ENCODE measurements at places on chromosomes 13 and 19. TPM values are rescaled to one million over a fixed set of nuclear protein-coding genes. Genes with fewer than 3 reads are reported as not detected.
A peak's percentile ranks its signal among the peaks of the same experiment; 100 is the strongest.

GRCh38 chr13:113383089-113383488, 19.2 kb upstream of the GRTP1 start:
- H3K4me3 ChIP-seq = no peak overlapping the region
- H3K4me1 ChIP-seq = peaks cover 2% of the 10 kb centered on the region
- H3K27me3 ChIP-seq = peaks cover 24% of the 10 kb centered on the region

DNA sequence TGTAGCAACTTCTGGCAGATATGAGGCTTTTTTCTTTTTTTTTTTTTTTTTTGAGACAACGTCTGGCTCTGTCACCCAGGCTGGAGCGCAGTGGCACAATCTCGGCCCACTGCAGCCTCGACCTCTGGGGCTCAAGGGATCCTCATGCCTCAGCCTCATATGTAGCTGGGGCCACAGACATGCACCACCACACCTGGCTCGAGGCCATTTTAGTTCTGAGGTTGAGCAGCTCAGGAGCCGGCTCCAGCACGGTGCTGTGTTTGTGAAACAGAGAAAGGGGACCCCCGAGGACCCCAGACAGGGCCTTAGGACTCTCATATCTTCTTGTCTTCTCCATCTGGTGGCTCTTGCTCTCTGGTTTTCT, 3.4 kb upstream of the FLT3LG start:
- H3K4me3 ChIP-seq = peak overlapping the region; percentile 46
- peaks cover 56% of the 10 kb centered on the region for H3K4me1 ChIP-seq
- peaks cover 21% of the 10 kb centered on the region for H3K36me3 ChIP-seq
- no peaks in the 10 kb centered on the region for H3K27me3 ChIP-seq
- H3K27ac ChIP-seq = peak overlapping the region; percentile 99
- no peak for DNase-seq

DNA sequence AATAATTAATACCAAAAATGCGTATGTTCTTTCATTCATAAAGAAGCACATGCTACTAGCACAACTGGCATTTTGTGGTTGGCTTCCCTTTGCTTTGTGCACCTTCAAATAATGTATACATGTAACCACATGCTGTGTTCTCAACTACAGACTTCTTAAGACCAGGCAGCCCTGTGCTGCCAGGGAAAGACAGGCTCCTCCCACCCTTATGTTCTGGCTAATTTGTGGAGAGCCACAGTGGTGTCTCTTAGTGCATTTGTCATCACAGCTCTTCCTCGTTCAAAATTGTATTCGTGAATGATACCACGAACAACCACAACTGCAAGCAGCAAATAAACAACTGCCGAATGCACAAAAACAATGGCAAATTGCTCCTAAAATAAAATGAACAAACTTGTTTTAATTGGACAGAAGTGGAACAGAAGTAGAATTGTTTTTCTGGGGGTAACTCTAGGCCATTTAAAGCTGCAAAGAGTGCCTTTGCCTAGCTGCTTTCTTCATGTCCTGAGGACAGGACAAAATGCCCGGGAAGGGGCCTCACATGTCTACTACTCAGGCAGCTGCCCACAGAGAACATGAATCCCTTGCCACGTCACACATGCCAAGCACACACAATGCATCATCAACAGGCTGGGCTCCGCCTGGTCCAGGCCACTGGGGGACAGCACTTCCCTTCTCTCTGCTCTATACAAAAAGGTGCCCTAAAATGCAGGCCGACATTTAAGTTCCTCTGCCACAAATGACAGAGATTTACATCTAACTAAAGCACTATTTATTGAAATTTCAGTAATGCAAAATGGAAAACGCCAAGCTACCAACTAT, 21.7 kb downstream of the IRS2 start:
- H3K27me3 ChIP-seq = no peaks in the 10 kb centered on the region
- DNase-seq = peak; percentile 37
- H3K4me3 ChIP-seq = no peak overlapping the region
- peaks cover 14% of the 10 kb centered on the region for H3K4me1 ChIP-seq

GRCh38 chr13:101098873-101099272, 317.4 kb downstream of the NALCN start:
- no peak overlapping the region for H3K4me3 ChIP-seq
- DNase-seq = no peak
- H3K27me3 ChIP-seq = peaks cover 7% of the 10 kb centered on the region
- no peaks in the 10 kb centered on the region for H3K36me3 ChIP-seq

DNA sequence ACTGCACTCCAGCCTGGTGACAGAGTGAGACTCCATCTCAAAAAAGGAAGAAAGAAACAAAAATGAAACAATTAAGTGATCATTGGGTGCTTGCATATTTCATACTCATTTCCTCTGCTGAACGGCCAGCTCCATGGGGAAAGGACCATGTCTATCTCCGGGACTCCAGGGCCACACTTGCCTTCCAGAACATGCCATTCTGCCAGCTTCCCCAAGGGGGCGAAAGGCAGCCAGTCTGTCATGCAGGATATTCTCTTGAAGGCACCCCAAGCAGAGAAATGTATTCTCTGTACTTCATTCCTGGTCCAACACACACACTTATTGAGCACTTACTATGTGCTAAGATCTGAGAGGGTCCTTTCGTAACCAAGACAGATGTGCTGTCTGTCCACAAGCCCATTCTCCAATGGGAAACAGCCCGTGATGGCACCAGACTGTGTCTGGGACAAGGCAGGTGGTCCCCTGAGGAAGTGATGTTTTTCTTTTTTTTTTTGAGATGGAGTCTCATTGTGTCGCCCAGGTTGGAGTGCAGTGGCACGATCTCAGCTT, 10.2 kb upstream of the CARM1 start:
- H3K27me3 ChIP-seq = no peaks in the 10 kb centered on the region
- no peak overlapping the region for H3K27ac ChIP-seq
- peaks cover 19% of the 10 kb centered on the region for H3K4me1 ChIP-seq
- H3K36me3 ChIP-seq = no peaks in the 10 kb centered on the region
- peak; percentile 58 for DNase-seq
- no peak overlapping the region for H3K4me3 ChIP-seq

GRCh38 chr13:29994911-29995595, 144.6 kb upstream of the UBL3 start:
- H3K4me1 ChIP-seq = no peaks in the 10 kb centered on the region
- no peak overlapping the region for H3K4me3 ChIP-seq
- H3K27ac ChIP-seq = no peak overlapping the region
- H3K27me3 ChIP-seq = no peaks in the 10 kb centered on the region

- no peaks in the 10 kb centered on the region for H3K36me3 ChIP-seq
- H3K4me1 ChIP-seq = peaks cover 36% of the 10 kb centered on the region
- DNase-seq = peak; percentile 31
- H3K27ac ChIP-seq = no peak overlapping the region
Observed at GRCh38 chr13:31008400-31009115, 76.1 kb downstream of the TEX26 start.

DNA sequence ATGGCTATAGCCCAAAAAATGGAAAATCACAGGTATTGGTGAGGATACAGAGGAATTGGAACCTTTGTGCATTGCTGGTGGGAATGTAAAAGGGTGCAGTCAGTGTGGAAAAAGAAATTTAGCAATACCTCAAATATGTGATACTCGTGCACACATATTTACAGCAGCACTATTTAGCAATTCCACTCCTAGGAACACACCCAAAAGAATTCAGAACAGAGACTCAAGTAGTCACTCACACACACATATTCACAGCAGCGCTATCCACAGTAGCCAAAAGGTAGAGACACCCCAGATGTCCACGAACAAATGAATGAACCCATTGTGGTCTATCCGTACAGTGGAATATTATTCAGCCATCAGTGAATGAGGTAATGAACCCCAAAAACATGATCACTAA, 114.0 kb downstream of the COL4A2 start:
- peaks cover 78% of the 10 kb centered on the region for H3K27me3 ChIP-seq
- H3K4me1 ChIP-seq = peaks cover 15% of the 10 kb centered on the region
- H3K4me3 ChIP-seq = no peak overlapping the region
- no peaks in the 10 kb centered on the region for H3K36me3 ChIP-seq
- H3K27ac ChIP-seq = no peak overlapping the region

- peak; percentile 36 for DNase-seq
- peak overlapping the region; percentile 83 for H3K27ac ChIP-seq
- peaks cover 31% of the 10 kb centered on the region for H3K4me1 ChIP-seq
- H3K4me3 ChIP-seq = peak overlapping the region; percentile 40
Observed at GRCh38 chr13:30346789-30347167, 39.4 kb upstream of the KATNAL1 start.

DNA sequence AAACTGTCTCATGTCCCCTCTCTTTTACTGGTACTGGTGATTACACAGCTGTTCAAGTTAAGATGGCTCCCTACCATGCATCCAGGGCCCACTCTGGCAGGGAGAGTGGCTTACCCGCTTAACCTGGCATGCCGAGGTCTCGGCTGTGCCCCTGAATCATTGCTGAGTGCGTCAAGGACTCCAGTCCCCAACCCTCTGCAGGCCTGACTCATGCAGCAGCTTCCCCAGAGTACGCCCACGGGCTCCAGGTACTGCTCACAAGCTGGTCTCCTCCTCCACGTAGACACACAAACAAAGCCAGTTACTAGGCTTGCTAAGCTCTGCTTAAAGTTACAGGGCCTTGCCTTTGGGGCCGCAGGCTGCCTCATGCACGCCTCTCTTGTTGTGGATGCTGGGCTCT, 447.4 kb downstream of the COG6 start:
- peaks cover 14% of the 10 kb centered on the region for H3K36me3 ChIP-seq
- H3K27ac ChIP-seq = no peak overlapping the region
- no peaks in the 10 kb centered on the region for H3K27me3 ChIP-seq
- peaks cover 21% of the 10 kb centered on the region for H3K4me1 ChIP-seq

DNA sequence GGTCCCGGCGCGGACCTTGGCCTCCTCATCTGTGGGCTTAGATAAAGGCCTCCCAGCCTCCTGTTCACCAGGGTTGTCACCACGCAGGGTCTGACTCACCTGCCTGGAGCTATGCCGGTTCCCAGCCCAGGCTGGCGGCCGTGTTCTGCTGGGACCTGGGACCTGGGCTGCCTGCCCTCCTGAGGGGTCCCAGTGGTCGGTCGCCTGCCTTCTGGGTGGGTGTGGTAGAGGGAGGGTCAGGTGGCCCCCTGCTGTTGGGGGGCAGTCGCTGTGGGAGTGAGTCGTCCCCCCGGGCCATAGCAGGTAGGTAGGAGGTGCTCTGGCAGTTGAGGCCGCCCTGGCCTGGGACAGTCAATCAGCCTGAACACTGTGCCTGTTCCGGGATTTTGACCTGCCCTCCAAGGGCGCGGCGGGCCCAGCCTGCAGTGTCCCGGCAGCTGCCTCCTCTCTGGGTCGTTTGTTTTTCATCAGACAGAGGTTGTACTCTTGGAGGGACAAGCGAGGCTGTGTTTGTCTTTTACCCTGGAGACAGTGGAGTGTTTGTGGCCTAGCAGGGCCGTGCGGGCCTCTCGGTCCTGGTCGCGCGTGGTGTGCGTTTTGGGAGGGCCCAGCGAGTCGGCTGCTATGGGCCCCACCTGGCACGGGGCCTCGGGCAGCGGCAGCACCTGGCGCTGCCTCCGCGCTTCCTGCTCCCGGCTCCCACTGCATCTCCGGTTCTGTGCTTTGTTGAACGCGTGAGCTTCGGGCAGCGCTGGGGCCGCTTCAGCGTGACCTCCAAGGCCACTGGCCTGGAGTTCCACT, 2.6 kb downstream of the ADAT3 start:
- no peak for DNase-seq
- H3K27ac ChIP-seq = no peak overlapping the region
- H3K36me3 ChIP-seq = peaks cover 7% of the 10 kb centered on the region
- H3K4me3 ChIP-seq = no peak overlapping the region
- no peaks in the 10 kb centered on the region for H3K27me3 ChIP-seq

The GNG8 gene
- total RNA-seq = not detected

The CEACAM1 gene
- 27.1 TPM for total RNA-seq

The KIRREL2 gene
- 1.9 TPM for total RNA-seq

The CD37 gene
- total RNA-seq = 162 TPM

The SMIM44 gene
- total RNA-seq = not detected

The AP1M2 gene
- total RNA-seq = not detected

The ZNF569 gene
- total RNA-seq = 9.1 TPM
